Iris pigment epithelial cell (primary cell): ENCODE measurements at places on chromosomes 5 and 9.

- no peak for DNase-seq
Measured at GRCh38 chr5:136232316-136232715, 39.4 kb upstream of the SMIM32 start.

- DNase-seq = no peak
Measured at GRCh38 chr5:3364941-3365340, 230.7 kb upstream of the IRX1 start.

GRCh38 chr5:5077236-5077635, 62.9 kb upstream of the ADAMTS16 start:
- DNase-seq = no peak

GRCh38 chr5:57456531-57457135, 26.0 kb downstream of the ACTBL2 start:
- DNase-seq = no peak

GRCh38 chr5:31898036-31898632, 259.2 kb downstream of the PDZD2 start:
- DNase-seq = no peak

- DNase-seq = no peak
Measured at GRCh38 chr9:130900701-130901497, 4.3 kb upstream of the QRFP start.

DNA sequence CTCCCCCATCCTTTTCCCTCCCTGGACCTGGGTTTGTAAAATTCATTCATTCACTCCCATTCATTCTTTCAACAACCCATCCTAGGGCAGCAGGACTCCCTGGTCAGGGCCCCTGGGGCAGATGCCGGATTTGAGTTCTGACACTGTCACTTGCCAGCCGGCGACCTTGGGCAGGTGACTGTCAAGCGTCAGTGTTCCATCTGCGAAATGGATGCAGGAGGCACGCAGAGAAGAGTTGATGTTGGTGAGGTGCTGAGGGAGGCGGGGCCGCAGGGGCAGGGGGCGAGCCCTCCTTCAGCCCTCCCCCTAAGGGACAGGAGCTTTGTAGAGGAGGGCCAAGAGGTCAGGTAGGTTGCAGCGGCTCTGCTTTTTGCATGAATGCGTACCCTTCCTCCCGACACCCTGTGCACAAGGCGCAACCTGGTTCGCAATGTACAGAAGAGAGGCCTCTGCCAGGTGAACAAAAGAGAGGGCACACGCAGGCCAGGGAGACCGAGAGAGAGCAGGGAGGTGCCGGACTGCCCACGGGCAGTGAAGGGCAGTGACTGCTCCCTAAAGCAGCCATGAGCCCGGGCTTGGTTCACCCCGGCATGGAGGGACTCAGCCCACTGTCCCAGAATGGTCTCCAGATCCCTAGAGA, 128.1 kb downstream of the BARX1 start:
- no peak for DNase-seq

DNA sequence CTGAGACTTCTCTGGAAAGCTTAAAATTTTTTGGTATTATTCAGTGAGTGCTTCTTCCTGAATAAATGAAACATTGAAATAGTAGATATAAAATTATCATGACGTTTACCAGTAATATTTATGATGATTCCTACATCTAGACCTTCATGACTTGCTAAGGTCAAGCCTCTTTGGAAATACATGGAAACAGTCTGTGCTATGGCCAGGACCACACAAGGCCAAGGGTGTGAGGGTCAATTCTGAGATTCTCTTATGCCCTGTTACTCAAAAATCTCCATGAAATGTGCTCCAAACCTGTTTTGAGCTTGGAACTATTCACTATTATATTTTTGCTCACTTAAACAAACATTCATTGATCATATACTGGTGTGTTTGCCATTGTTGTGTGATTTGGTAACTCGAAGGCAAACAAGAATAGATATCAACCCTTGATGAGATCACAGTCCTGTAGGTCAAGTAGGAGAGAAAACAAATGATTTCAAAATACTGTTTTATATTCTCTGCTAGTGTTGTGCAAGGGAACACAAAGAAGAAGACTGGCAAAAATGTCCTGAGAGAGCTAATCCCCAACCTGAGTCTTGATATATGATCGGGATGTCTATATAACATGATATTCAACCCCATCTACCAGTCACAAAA, 1254.9 kb upstream of the DMAC1 start:
- no peak for DNase-seq

DNA sequence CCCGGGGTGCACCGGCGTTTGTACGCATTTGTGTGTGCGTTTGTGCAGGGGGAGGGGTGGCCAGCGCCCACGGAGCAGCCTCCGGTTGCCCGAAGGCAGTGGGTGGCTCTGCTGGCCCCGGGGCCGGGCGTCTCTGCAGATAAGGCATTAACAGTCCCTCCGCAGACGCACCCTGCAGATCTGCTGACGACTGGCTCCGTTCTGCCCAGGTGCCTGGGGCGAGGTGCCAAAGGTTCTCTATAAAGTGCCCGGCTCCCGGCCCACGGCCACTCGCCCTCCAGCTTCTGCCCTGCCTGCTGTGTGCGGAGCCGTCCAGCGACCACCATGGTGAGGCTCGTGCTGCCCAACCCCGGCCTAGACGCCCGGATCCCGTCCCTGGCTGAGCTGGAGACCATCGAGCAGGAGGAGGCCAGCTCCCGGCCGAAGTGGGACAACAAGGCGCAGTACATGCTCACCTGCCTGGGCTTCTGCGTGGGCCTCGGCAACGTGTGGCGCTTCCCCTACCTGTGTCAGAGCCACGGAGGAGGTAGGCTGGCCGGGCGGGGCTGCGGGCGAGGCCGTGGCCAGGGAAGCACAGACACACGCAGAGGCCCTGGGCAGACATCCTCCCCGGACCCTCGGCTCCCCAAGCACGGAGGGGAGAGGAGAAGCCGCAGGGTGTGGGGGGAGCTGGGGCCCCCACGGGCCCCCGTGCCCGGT, at the start of gene SLC6A19:
SLC6A19 (plus strand) TSS at position 269 of the 699 bp plus-strand sequence; CDS start at position 325, 56 bp downstream.
- DNase-seq = no peak

DNA sequence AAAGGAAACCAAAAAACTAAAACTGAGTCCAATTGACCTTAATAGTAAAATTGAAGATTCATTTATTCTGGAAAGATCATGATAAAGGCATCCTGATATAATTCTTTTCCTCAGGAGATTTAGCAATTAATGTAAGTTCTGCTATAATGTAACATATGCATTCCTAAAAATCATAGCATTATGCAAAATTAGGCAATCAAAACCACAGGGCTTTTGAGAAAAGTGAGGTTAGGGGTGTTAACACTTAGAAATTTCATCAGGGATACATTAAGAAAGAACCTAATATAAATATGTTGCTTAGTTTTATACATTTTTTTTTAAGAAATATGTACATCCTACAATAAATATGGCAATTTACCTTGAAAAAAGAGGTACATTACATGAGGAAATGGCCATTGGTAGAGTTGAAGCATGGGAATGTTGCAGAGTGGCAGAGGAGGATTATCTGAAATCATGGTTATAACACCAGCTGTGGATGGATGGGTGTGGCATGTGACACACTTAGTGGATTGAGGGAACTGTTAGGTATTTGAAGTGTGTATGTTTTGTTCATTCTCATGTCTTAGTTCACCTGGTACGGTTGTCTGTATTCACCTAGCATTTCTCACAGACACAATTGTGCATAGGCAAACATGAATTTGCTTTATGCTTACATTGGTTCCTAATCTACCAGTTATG, 51.1 kb downstream of the CCNH start:
- DNase-seq = peak; percentile 22

DNA sequence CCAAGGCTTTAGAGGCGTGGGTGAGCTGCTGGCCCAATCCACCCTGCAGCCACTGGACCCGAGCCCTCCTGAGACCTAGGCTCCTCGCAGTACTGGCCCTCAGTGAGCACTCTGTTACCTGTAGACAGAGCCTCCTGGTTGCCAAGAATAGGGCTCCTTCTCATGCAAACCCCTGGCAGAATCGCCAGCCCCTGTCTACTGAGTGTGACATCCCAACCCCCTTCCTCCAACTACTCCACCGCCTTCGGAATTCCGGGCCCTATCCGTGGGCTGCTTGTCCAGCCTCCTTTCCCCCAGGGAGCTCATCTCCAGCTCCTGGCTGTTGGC, 23.8 kb upstream of the COL5A1 start:
- DNase-seq = no peak

DNA sequence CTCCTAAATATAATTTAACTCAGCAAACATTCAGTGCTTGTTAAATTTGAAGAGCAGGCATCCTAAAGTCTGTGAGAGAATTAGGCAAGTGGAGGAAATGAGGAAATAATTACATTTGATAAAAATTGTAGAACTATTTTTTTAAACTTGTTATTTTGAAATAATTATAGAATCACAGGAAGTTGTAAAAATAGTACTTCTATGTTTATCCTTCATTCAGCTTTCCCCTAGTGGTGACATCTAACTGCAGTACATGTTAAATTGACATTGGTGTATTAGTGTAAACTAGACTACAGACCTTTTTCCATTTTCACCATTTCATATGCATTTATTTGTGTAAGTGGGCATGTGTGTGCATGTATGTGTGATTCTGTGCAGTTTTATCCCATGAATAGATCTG, 51.6 kb downstream of the F2RL2 start:
- no peak for DNase-seq

GRCh38 chr5:116071211-116071610, 13.6 kb upstream of the COMMD10 start:
- DNase-seq = no peak

GRCh38 chr5:113172231-113172826, 195.7 kb downstream of the DCP2 start:
- DNase-seq = no peak

GRCh38 chr9:95645992-95646391, 129.2 kb upstream of the PTCH1 start:
- DNase-seq = peak; percentile 34

DNA sequence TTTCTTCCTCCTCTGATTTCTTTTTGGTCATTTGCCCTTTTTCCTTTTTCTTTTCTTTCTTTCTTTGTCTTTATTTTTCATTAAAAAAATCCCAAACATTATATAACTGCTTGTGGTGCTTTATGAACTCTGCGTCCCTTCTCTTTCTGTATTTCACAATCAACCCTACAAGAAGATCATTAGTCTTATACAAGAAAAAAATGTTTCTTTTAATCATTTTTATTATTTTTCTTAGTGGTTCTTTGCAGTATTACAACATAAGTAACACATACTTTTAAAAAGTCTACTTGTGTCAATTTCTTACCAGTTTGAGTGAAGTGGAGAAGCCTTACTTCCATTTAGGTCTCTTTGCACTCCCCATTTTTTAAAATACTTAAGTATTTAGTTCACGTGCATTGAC, 212.7 kb upstream of the SMC2 start:
- DNase-seq = no peak

- DNase-seq = no peak
Measured at GRCh38 chr5:92662741-92663140, 918.3 kb downstream of the NR2F1-AS1 start.

DNA sequence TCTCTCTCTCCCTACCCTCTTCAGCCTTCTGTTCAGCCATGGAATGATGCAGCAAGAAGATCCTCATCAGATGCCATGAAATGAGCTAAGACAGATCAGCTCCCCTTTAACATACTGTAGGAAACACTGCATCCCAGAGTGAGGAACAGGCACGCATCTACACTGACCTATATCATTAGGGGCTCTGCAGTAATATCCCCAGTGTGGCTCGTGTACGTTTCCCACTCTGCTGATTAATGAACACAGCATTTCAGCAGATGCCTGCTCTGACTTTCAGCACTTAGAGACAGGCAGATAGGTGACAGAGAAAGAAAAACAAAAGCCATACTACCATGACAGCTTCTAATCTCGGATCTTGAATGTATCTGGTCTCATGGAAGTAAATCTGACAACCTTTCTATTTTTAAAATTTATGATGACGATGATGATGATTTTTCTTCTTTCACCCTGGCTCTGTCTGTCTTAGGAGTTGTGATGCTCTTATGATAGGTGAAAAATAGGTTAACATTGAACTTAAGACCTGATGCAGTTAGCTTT, 750.3 kb downstream of the CDH12 start:
- no peak for DNase-seq

- peak; percentile 58 for DNase-seq
Measured at GRCh38 chr5:72511366-72511765, 4.2 kb upstream of the ZNF366 start.

DNA sequence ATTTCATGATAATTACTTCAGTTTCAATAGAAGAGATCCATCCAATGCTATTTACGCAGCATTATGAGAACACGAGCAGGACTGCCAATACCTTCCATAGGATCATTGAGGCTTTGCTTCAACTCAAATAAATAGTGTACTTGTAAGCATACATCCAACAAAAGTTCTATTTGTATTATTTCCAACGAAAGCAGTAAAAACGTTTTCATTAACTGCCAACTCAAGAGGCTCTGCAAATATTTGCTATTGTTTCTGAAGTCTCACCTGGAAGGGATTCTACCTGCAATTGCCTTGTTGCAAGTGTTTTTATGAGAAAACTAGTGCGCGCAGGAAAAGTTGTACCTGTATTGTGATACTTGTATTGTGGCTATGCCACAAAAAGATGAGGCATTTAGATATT, 11.0 kb upstream of the GNPDA1 start:
- DNase-seq = no peak

DNA sequence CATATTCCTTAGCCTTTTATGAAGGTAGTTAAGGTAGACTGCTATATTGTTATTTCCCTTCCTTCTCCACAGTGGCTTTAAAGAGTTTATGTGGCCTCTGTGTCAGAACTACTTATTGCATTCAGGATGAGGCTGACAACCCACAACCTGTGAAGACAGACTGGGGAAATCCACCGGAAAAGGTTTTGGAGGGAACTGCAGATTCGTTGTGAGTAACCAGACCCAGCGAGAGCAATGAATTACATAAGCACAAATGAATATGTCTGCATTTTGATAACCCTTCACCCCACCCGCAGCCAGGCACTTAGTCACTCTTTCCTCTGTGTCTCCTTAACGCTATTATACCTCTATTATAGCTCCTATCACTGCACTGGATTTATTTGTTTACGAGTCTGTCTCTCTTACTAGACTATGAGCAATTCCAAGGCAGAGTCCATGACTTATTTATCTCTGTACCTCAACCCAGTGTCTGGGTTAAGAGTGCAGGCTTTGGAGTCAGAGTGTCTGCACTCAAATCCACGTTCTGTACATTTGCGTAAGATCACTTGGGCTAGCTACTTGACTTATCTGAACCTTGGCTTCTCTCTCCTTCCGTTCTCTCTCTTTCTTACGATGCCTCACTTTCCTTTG, 19.2 kb downstream of the KCTD16 start:
- DNase-seq = peak; percentile 98

DNA sequence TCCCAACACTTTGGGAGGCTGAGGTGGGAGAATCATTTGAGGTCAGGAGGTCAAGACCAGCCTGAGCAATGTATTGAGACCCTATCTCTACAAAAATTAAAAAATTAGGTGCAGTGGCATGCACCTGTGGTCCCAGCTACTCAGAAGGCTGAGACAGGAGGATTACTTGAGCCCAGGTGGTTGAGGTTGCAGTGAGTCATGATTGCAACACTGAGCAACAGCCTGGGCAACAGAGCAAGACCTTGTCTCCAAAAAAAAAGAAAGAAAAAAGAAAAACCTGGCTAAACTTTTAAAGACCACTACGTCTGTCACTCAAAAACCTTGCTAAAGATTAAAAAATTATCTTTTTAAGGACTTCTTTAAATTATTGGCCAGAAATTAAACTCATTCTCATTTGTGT, 59.8 kb upstream of the ABCA1 start:
- DNase-seq = no peak
